ENCODE measurements at places on chromosomes 12 and 14.

- no peak for DNase-seq
Measured at GRCh38 chr14:63544591-63545299, 1.6 kb upstream of the PPP2R5E start.

- no peak for DNase-seq
Measured at GRCh38 chr12:27807063-27807703, 27.1 kb upstream of the MANSC4 start.

GRCh38 chr12:131340616-131341210 is 370.2 kb upstream of the SFSWAP start:
- DNase-seq = no peak

DNA sequence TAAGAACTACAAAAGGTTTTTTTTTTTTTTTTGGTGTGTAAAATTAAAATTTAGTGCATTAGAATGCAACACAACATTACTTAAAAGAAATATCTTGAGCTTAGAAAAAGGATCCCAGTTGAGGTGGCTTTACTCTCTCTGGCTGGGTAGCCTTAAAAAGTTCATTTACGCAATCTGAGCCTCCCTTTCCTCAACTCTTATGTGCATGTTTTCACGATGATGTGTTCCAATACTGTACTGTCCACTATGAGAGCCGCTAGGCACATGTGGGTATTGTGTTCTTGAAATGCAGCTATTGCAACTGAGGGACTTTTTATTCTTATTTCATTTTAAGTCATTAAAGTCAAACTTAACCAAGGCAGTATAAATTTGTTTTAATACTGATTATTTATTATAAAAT is 460.9 kb upstream of the SYT1 start:
- no peak for DNase-seq

DNA sequence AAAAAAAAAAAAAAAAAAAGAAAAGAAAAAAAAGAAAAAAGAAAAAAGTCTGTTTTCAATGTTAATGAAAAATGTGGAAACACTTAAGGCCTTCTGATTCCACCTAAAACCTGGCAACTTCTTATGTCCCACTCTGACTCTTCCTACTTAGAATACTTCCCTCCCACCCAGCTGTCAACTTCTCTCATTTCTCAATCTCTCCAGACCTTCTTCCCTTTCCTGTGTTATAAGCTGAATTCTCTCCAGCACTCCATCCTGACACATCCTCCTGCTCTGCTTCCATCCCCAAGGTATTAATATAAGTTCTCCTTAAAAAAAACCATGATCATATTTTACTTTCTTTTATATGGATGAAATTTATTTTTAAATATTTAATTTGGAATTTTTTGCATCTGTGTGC is 20.3 kb upstream of the TMTC1 start:
- no peak for DNase-seq

GRCh38 chr14:20515846-20516245 is 10.5 kb downstream of the RNASE10 start:
- no peak for DNase-seq

DNA sequence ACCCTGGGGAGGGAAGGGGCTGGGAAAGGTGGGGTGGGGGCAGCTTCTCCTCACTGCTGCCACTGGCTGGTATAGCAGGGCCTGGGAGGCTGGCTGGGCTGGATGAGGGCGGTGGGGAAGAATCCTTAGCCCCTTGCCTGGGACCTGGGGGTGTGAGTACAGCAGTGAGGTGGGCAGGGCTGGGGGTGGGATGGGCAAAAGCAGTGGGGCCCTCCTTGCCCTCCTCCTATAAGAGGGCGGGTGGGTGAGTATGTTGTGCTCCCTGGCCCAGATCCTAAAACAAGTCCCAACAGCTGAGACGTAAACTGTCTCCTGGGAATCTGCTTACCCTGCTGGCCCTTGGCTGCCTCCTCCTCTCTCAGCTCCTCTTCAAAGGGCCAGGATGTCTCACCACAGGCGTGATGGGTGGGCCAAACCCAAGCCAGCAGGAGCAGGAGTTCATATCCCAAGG is 2.2 kb downstream of the NCKAP5L start:
- no peak for DNase-seq

DNA sequence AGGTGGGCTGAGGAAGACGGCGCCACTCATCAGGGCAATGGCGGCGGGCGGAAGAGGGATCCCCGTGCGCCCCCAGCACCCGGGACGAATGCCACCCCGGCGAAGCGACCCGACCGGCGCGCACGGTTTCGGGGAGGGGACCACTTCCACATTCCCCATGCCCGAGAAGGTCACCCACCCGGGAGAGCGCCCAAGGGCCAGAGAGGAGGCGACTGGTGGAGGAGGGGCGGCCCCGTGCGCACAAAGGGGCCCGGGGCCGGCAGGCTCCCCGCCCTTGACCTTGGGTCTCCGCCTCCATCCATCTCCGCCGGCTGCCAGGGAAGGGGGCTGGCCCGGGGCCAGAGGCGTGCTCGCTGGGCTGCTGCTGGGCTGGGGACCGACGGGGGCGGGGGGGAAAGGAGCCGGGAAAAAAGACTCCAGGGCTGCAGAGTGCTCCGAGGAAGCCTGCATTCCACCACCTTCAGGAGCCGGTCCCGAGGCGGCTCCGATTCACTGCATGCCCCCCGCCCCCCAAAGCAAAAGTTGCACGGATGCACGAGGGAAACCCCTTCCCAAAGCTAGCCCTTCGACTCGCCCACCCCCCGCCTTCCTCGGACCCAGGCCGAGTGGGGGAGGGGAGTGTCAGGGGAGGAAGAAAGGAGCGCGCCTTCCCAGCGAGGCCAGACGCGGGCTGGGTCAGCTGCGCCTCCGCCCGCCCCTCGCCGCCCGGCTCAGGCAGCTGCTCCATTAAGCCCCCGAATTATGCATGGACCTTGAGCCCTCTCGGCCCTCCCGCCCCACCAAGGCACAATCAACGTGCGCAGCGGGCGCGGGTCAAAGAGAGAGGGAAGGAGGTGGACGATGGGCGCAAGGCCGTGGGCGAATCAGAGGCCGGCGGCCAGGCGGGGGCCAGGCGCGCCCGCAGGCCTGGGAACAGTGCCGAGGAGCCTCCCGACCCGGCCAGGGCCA is 26.2 kb downstream of the BCL11B start:
- no peak for DNase-seq

GRCh38 chr14:69501423-69501838 is 16.9 kb downstream of the PLEKHD1 start:
- DNase-seq = no peak

GRCh38 chr12:21925296-21925913 is 15.8 kb downstream of the ABCC9 start:
- no peak for DNase-seq

- DNase-seq = no peak
Measured at GRCh38 chr12:124022161-124022560, 49.1 kb downstream of the ZNF664 start.

DNA sequence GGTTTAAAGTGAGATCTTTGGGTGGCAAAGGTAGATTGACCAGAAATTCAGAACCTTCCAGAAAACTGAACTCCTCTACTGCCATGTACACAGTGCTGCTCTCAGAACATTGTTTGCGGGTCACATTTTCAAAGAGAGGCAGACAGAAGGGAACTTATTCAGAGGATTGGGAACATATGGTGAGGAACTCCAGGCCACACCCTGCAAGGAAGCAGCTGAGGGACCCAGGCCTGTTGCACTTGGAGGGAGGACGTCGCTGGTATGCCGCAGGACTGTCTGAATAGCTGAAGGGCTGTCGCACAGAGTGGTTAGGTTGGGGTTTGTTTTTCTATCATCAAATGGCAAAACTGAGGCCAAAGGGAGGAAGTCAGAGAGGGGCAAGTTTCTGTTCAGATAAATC is 441.1 kb downstream of the DPF3 start:
- DNase-seq = no peak

DNA sequence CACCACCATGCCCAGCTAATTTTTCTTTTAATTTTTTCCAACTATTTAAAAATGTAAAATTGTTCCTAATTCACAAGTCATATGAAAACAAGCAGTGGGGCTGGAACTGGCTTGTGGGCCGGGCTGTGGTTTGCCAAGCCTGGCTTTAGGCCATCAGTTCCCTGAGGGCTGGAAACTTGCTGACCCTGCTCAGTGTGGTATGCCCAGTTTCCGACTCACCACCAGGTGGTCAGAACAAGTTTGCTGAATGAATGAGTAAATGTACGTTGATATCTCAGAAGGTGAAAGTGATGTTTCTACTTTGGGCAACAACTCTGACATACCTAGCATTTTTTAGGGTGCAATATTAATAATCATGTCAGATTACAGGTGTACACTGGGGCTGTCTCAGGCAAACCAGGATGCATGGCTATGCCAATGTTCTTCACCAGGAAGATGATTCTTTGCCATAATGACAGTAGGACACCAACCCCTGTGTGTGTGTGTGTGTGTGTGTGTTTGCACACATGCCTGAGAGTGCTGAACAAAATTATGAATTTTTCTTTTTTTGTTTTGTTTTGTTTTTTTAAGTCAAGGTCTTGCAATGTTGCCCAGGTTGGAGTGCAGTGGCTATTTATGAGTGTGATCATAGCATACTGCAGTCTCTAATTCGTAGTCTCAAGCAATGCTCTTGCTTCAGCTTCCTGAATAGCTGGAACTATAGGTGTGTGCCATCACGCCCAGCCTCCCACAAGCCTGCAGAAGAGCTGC is 106.1 kb downstream of the PTPN11 start:
- DNase-seq = no peak

DNA sequence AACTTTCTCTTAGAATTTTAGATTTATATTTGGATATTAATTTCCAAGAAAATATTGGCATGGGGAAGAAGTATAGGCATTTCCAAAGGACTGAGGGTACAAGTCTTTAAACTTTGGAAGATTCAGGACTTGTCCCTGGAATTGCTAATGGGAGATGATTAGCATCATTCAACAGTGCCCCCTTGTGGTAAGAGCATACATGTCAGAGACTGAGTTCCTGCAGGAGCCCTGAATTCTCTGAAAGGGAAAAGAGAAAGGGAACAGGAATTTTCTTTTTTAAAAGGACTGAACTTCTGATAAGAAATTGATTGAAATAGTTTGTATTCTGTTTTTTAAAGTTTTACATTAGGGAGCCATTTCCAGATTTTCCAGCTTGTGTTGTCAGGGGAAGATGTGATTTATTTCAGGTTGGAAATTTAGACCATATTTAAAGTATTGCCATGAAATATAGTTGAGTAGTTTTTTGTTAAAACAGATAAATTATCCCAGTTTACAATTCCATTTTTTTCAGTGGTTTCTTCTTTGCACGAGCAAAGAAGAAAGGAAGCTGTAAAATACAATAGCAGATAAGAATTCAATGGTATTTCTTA is 44.0 kb upstream of the REP15 start:
- DNase-seq = peak; percentile 38

DNA sequence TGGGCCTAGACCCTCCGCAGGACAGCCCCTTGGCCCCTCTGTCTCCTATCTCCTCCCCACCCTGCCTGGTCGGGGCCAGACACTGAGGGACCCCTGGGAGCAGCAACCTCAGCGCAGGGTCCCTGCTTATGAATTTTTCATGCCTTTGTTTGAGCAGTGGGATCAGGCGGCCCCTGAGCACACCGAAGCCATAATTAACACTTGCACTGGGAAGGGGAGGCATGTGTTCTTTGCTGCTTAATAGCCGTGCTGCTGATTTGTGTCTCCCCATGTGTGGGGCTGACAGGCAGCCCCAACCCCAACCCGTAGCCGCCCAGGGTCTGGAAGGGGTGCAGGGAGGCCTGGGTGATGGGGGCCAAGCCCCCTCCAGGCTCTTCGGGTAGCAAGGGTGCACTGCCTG is 52.7 kb downstream of the FBRSL1 start:
- no peak for DNase-seq

DNA sequence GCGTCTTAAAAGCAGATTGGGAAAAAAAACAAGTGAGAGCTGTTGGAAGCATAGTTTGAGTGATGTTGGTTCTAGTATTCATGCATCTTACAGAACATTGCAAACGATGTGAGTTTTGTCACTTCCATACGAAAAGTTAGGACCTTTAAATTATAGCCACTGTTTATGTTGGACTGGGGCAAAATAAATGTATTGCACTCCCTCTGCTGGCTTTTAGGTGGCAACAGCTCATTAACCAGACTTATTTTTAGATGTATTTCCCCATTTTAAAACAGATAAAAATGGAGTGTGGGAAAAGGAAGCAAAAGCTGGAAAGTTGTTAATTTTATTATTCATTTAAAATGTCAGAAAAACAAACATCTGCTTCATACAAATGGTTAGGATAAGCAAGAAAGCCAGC is 111.9 kb downstream of the LGR5 start:
- DNase-seq = no peak

- DNase-seq = no peak
Measured at GRCh38 chr12:104805186-104805585, 152.9 kb downstream of the SLC41A2 start.

GRCh38 chr12:73632661-73633060 is 905.0 kb upstream of the ATXN7L3B start:
- no peak for DNase-seq

DNA sequence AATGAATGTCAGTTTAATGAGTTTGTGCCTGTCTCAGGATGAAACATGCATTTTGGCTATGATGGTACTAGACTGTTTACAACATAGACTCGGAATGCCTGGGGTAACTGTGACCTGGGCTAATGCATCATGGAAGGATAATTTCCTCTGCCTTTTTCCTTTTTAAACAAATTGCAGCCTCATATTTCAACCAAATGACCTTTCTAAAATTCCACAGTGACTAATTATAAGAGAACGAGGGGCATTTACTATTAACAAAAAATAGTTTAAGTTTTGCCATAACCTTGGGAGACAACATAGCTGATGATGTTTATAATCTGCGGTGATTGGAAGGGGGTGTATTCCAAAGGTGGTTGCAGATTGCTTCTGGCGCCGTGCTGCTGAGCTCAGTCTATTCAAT is 1140.5 kb downstream of the GALC start:
- no peak for DNase-seq

GRCh38 chr14:58362798-58363412 is 32.8 kb upstream of the TOMM20L start:
- no peak for DNase-seq

DNA sequence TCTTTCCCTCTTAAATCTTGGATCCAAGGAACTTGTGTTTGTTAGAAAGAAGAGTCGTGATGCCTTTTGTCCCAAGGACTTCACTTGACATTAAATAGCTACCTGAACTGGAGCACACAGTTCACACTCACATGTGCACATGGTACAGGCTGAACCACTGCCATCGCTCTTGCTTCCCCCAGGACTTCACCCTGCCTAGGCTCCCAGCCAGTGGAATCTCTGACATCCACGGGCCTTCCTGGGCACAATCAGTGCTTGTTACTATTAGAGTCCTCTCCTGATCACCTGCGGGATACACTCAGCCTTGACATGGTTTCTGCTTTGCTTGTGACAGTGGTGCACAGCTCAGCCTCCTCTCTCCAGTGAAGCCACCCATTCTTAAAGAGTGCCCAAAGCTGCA is 49.1 kb upstream of the KCNA5 start:
- DNase-seq = no peak

- DNase-seq = no peak
Measured at GRCh38 chr12:68425998-68426397, 93.8 kb upstream of the MDM1 start.

GRCh38 chr12:112530941-112531340 is 112.2 kb downstream of the PTPN11 start:
- DNase-seq = no peak

Data from naive B cell (primary cell).